NCI-H1930 (cell line): ENCODE measurements at places on chromosomes 1 and 21.

DNA sequence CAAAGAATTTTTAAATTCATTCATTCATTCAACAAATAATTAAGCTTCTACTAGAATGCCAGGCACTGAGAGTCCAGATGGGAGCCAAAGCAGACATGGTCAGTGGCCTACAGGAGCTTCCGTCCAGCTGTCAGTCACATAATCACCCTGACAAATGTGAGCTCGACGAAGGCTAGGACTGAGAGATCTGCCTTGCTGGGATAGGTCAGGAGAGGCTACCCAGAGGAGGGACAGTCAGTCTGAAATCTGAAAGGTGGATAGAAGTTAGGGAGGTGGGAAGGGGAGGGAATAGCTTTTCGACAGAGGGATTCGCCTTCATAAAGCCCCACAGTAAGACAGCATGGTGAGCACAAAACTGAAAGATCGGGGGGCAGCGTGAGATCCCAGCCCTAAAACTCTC lies 8.3 kb downstream of the EPHX1 start:
- no peak for DNase-seq

DNA sequence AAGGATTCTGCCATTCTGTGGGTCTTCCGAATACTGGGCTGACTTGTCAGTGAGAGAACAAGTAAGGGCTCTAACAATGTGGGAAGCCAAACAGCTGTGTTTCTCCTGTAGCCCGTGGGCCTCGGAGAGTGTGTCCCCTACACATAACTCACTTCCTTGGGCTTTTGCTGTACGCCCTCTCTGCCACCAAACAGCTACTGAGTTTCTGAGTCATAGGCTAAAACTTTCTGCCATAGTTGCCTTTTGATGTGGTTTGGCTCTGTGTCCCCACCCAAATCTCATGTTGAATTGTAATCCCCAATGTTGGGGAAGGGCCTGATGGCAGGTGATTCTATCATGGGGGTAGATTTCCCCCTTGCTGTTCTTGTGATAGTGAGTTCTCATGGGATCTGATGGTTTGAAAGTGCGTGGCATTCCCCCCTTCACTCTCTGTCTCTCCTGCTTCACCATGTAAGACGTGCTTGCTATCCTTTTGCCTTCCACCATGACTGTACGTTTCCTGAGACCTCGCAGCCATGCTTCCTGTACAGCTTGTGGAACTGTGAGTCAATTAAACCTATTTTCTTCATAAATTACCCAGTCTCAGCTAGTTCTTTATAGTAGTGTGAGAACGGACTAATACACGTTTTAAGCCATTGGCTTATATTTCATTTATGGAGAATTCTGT lies 194.8 kb upstream of the HMCN1 start:
- DNase-seq, result no peak

DNA sequence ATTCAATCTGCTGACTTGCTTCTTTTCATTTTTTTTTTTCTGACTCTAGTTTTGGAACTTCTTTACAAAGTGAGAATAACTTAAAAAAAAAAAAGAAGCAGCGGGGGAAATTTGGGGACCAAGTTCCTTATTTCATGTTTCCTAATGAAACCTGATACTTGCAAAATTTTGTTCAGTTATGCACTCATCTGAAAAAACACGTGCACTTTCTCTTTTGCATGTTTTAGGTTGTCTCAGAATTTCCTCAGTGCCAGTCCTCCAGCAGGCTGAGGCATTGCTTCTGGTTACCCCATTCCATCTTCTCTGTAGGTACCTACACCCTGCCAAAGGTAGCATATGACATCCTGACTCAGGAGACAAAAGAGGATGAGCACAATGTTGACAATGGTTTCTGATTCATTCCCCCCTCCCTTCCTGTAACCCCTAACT lies 299.7 kb downstream of the GRIK1 start:
- DNase-seq, result no peak

DNA sequence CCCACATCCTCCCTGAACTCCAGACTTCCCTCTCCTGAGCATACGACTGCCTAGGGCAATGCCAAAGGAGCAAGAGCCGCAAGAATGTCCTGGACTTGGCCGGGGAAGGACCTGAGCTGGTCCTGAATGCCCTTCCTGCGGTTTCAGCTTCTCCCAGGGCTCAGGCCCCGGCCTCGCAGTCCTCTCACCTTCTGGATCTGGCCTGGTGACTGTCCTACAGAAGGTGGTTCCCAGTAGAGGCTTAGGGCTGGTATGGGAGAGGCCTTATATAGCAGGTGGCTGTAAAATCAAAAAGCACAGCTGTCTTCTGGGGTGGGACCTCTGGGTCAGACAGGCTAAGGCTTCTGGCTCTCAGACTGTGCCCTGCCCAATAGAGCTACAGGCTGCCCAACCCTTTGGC lies at the start of gene LYPD8:
Gene LYPD8, minus strand, starts transcription at position 243 of the 400 bp plus-strand sequence. CDS start 4,678 bp downstream, outside the sequence.
- DNase-seq, result no peak
